ENCODE measurements at places on chromosomes 16 and 17.

DNA sequence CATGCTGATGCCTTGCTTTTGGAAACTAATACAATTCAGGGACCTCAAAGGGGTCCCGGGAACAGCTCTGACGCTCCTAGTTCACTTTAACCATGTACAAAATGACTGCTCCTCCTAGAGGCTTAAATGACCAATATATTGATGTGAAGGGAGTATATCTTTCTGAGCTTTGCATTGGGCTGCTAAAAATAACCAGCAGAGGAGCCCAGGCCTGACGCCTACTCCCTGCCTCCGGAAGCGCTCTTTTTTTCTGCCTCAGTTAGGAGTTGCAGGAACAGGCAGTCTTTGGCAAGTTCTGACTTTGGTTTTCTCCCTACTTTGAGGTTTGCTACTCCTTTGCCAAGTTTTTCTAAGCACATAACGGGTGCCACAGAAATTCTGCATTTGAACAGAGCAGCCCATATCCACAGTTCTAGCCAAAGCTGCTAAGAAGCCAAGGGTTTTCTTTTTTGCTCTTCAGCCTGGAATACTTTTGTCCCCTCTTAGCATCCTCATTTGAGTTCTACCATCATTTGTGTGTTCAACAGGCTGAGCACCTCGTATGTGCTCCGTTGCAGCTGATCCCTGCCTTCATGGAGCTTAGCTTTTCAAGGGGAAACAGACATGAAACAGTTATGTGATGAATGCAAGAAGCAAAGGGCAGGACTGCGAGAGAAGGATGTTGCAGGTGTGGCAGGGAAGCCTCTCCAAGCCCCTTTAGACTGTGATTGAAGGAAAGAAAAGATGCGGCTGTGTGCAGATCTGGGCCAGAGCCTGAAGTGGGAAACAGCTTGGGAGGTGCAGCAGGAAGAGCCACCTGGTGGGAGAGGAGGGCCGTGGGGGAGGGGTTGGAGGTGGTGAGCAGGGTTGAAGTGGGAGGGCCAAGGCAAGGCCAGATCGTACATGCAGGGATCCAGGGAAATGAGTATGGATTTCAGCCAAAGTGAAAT is 2.8 kb upstream of the NAGPA start:
- DNase-seq: no peak

GRCh38 chr16:27355610-27356009 is 41.8 kb downstream of the IL4R start:
- no peak for DNase-seq

- DNase-seq: peak; percentile 52
Measured at GRCh38 chr16:11232852-11233726, 22.9 kb downstream of the SOCS1 start.

DNA sequence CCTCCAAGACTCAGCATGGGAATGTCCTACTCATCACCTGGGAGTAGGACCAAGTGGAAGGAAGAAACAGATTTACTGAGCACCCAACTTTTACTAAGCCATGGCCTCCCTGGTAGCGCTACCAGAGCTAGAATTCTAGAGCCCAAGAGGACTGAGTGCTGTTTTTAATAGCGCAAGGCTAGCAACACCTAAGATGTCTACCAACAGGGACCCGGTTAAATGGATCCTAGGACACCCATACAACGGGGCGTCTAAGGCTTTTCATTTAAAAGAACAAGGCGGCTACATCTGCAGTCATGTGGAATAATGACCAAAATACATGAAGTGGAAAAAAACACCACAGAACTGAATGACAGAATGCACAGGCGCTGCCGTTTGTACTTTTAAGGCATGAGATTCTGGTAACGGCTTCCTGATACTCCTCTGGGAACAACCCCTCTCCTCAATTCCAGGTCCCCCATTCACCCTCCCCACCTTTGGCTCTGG is 5.1 kb downstream of the GGA2 start:
- DNase-seq: peak; percentile 26

DNA sequence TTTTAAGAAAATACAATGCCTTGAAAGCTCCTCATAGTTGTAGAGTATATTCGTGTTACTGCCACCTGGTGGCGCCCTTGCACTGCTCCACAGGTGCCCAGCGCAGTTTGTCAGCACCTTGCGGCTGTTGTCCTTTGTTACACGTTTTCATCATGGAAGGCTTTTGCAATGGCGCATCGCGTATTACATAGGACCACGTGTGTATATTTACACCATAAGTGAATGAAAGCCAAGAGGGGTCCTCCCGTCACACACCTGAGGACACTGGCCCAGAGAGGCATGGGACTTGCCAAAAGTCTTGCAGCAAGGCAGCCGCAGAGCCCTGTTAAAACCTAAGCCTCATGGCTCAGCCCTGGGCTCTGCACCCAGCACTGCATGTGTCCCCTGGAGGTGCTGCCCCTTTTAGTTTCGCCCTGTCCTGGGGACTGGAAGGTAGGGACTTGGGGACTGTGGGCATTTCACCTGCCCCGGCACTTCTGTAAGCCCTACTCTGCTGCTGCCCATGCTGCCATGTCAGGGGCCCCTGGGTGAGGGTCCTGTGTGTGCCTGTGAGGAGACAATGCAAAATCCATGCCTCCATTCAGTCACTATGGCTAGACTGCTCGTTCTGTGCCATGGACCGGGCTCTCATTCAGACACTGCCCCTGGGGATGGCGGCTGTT is 24.3 kb downstream of the POLR3E start:
- DNase-seq: peak; percentile 53

DNA sequence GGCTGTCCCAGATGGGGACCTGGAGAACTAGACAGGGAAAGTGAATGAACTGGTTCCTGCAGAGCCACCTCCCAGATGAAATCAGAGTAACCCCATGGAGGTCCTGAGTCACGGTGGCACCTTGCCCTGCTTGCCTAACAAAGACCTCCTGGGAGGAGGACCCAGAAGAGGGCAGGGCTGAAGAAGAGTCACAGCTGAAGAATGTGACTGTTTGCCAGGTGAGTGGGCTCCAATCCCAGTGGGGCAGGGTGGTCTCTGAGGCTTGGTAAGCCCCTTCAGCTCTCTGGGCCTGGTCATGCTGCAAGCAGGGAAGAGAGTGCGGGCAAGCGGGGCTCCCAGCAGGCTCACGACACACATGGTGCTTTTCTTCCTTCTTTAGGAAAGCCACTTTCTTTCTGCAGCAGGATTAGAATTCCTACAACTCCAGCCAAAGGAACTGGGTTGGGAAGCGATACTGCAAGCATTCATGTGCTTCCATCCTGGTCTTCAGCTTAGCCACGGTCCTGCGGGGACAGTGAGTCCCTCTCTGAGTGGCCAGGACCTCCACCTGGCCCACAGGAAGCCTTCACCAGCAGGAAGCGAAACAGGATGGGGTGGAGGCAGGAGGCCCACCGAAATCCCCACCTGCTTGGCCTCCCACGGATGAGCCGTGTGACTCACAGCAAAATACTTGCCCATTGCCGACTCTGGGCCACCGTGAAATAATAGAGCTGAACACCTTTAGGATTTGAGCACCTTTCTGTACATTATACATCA is 4.3 kb downstream of the C16orf74 start:
- no peak for DNase-seq

DNA sequence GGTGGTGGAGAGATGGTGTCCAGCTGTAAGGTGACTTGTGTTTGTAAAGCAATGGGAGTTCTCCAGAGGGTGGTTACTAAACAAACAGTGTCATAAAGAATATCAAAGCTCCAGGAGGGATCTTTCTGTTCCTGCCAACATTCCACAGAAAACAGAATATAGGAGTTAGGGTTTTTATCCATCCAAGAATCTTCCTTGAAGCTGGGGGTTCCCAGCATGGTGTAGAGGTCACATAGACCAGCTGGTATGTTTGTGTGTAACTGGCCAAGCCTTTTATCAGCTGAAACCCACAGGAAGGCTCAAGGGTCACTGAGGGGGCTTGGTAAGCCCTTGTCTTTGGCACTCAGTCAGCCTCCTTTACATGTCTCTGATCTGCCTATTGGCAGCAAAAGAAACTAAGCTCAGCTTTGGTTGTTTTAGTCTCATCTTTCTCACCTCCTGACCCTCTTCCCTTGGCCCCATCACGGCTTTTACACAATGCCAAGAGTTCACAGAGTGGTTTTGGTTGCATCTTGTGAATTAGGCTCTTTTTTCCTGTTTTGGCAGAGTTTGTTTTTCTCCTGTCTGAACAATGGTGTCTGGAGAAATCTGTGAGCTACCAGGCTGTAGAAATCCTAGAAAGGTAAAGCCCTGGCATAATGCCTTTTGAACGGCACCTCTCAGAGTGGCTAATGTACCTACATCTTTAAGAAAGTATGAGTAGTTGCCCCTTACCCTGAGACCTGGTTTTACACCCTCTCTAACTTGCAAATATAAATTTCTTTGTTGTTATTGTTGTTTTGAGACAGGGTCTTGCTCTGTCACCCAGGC is 4.6 kb downstream of the CNTD1 start:
- DNase-seq: no peak

DNA sequence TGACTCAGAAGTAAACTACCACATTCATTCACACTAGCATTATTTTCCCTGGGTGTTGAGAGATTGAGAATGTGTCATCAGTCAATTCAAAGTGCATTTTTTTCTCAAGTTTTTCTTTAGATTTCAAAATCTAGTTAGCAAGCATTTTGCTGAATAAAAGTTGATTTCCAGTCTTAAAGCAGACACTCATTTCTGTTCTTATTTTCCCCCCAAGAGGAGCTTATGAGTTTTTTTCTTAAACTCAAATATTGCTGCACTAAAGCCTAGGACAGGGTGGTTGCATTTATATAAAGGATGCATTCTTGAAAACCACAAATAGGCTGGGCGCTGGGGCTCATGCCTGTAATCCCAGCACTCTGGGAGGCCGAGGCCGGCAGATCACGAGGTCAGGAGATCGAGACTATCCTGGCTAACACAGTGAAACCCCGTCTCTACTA is 15.3 kb downstream of the CDH3 start:
- no peak for DNase-seq

GRCh38 chr17:62587554-62587953 is 39.9 kb upstream of the MRC2 start:
- DNase-seq: no peak

DNA sequence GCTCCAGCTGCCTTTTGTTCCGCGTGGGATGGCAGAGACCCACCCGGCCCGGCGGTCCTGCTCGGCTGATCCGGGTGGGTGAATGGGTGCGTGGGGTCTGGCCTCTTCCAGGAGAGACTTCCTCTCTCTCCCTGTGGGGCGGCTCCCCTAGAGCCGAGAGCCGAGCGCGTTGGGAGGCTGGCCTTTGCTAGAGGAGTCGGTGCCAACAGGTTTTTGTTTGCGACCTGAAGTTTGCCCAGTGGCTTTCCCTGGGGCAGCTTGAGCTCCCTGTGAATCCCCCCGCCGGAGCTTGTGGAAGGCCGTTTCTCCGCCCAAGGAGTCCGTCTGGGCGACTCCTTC is 970 bp downstream of the EPN2 start:
- no peak for DNase-seq

DNA sequence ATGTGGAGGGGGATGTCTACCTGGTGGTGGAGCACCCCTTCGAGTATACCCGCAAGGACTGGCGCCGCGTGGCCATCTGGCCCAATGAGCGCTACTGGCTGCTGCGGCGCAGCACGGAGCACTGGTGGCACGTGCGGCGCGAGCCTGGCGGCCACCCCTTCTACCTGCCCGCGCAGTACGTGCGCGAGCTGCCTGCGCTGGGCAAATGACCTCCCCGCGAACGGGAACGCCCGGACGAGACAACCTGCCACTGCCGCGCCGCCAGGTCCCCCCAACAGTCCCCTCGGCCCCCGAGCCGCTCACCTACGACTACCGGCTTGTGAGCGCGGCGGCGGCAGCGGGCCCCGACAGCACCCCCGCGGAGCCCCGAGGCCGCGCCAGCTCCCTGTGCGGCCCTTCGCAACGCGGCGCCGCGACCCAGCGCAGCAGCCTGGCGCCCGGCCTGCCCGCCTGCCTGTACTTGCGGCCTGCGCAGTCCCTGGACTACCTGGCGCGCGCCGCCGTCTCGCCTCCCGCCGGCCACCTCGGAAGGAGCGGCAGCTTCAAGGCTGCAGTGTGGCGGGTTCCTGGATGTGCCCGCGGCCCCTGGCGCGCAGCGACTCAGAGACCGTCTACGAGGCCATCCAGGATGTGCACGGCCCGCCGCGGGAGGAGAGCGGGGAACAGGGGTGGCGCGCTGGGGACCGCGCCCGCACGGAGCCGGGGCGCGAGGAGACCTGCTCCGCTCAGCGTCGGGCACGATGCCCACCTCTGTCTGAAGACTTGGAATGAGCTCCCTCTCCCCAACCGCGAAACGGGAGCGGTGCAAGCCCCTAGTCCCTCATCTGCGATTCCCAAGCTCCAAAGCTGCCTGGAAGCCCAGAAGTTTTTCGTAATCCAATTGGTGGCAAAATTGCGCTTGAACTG is 48.7 kb upstream of the AMZ2 start:
- DNase-seq: no peak

- no peak for DNase-seq
Measured at GRCh38 chr16:49602201-49602975, 228.8 kb downstream of the C16orf78 start.

DNA sequence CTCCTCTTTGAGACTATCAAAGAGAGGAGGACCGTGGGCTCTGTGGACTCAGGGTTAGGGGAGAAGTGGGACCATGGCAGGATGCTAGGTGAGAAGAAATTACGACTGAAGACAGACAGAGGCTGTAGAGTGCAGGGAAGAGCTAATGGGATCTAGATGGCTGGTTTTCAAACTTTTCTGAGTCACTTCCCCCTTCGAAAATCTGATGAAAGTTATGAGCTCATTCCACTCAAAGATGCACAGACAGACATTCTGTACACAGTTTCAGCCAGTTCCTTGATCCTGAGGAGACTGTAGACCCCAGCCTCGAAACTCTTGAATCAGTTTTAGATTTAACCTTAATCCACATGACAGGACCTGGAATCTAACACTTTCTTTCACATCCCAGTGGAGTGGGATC is 40.7 kb downstream of the RGS9 start:
- DNase-seq: no peak

GRCh38 chr17:36629252-36629847 is 28.0 kb downstream of the MRM1 start:
- no peak for DNase-seq

DNA sequence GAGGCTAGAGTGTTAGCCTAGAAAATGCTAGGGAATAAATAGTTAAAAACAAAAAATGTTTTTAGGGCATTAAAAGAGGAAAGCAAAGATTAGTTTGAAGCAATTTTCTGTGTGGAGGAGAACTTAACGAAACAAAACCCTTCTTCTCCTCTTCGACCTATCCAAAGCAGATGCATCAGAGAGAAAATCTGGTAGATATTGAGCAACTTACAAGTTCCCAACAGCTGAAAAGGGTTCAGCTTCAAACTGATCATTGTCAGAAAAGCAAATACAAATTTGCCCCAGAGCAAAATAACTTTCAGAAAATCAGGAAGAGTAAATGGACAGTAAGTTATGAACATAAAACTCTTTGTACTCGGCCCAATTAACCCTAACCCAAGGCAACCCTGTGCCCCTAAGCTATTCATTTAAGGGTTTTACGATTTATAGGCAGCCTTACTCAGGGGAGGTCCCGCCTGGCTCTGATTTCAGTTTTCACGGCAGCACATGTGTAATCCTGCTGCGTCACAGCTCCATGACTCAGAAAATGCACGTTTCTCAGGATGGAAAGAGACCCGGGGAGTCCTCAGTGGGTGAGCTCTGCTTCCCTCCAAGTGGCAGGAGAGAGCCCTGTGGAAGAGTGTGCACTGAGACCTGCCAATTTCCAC is 405.7 kb upstream of the SALL1 start:
- DNase-seq: no peak

Measured in NCI-H446 (cell line).